Kidney (tissue), 22 donors: ENCODE measurements at places on chromosomes 5 and 9. TPM values are rescaled to one million over a fixed set of nuclear protein-coding genes. Genes with fewer than 3 reads are reported as not detected.

GRCh38 chr9:123998970-123999621 is 12.5 kb upstream of the LHX2 start:
- DNase-seq: no peak

GRCh38 chr9:75429531-75430475 is 341.5 kb downstream of the OSTF1 start:
- DNase-seq: no peak

GRCh38 chr5:170638454-170639220 is 134.8 kb downstream of the KCNIP1 start:
- DNase-seq: no peak

DNA sequence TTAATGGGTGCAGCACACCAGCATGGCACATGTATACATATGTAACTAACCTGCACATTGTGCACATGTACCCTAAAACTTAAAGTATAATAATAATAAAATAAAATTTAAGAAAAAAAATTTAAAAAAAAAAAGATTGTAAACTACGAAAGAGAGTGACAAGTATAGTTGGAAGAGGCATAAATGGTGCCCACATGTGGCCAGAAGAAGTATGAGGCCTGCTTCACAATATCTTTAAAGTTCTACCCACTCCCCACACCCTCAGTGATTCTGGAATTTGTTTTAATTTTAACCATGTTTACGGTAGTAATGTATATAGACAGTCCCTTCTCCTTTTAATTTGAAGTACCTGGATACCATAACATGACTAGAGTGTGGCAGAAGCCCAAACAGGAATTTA is 172.7 kb downstream of the CHSY3 start:
- DNase-seq: no peak

- no peak for DNase-seq
Measured at GRCh38 chr5:115461093-115461492, 83.5 kb downstream of the FEM1C start.

Gene EFNA5
- total RNA-seq: 54.4 TPM

DNA sequence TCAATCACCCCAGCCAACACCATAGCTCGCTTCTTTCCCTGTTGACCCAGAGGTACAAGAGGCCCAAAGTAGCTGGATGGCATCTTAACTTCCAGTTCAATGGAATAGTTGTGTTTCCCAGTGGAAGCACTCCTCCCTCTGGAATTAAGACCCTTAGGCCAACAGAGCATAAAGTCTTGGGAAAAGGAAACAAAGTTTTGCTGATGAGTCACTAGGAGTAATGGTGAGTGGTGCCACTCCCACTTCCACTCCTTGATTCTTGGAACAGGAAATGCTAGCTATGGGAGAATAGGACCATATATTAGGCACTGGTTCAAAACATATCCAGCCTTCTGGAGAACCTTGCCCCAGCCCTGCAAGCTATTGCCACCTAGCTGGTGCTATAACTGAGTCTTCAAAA is 44.7 kb upstream of the LMX1B start:
- DNase-seq: no peak

Gene BTNL8
- 0.19 TPM for total RNA-seq

DNA sequence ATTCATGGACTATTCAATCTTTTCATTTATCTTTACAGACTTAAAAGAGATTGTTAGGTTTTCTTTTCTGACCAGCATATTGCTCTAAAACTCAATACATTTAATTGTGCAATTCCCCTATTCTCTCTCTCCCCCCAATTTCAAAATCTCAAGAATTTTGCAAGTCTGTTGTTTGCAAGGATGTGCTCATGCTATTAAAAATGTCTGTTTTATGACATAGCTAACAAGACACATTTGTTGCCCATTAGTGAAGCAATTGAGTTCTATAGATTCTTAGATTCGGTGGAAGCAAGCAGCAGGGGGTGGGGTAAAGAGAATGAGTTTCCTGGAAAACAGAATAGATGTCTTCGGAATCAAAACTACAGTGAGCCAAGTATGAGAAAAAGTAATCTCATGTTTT is 8.5 kb upstream of the CSNK1A1 start:
- no peak for DNase-seq

Gene IL31RA
- total RNA-seq: 0.44 TPM

Gene PCDHGA7
- 4.1 TPM for total RNA-seq

DNA sequence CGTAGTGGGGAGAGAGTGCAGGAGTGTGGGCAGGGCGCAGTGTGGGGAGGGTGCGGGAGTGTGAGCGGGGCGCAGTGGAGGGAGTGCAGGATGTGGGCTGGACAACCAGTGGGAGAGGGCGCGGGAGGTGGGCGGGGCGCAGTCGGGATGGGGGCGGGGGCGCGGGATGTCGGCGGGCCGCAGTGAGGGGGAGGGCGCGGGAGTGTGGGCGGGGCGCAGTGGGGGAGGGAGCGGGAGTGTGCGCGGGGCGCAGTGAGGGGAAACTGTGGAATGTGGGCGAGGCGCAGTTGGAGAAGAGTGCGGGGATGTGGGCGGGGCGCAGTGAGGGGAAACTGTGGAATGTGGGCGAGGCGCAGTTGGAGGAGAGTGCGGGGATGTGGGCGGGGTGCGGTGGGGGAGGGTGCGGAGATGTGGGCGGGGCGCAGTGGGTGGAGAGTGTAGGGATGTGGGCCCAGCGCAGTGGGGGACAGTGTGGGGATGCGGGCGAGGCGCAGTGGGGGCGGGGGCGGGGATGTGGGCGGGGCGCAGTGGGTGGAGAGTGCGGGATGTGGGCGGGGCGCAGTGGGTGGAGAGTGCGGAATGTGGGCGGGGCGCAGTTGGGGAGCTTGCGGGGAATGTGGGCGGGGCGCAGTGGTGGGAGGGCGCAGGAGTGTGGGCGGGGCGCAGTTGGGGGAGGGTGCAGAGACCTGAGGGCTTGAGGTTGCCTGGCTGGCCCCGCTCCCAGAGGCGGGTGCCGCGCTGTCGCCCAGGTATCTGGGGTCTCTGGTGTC is at the start of gene NXNL2:
Gene NXNL2 (plus strand): TSS at position 723 of the 770 bp plus-strand sequence. CDS start 257 bp downstream, outside the sequence.
- peak; percentile 91 for DNase-seq

Gene PDE6A
- total RNA-seq: 0.03 TPM

GRCh38 chr5:4145511-4145910 is 549.9 kb downstream of the IRX1 start:
- no peak for DNase-seq

Gene NDOR1
- total RNA-seq: 17.8 TPM
